ENCODE measurements at places on chromosomes 3 and 15.
A peak's percentile ranks its signal among the peaks of the same experiment; 100 is the strongest.

GRCh38 chr3:25427942-25428788 lies at the start of gene RARB:
Gene RARB, plus strand, starts transcription at chr3:25428263. Its CDS starts 469 bp downstream, at chr3:25428732.
- no peak for DNase-seq

- no peak for DNase-seq
Measured at GRCh38 chr15:76439542-76439941, 103.0 kb downstream of the ISL2 start.

DNA sequence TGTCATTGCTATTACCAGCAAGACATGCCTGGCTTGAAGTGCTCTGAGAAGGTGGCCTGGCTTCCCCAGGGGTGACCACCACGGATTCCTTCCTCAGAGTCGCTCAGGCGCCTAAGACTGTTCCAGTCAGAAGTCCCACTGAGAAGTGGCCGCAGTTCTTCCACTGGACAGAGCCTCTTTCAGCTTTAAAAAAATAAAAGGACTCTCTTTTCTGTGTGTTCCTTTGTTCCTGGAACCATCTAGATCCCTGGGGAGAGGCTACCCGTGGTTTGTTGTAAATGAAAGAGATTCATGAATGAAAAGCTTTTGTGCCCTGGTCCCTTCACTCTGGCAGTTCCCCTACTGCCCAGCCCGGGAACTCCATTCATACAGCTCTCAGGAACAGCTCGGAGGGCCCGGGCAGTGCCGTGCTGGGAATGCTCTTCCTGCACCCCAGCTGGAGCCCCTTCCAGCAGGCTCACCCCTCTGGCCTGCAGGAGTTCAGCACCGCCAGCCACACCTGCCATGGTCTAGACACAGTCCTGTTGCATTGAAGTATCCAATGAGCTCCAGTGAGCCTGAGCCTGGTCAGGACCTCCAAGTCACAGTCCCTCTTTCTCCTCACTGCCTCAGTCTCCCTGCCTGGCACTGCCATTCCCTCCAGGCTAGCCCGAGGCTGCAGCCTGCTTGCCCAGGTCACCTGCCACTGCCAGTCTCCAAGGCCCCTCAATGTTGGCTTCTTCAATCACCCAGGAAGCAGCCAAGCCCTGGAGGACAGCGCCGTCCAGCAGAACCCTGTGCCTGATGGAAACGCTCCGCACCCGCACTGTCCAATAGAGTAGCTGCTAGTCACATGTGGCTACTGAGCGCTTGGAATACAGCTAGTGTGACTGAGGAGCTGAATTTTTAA lies 75.4 kb downstream of the XXYLT1 start:
- no peak for DNase-seq

GRCh38 chr15:69511015-69511414 lies 58.4 kb downstream of the RPLP1 start:
- no peak for DNase-seq

GRCh38 chr15:41560572-41560874 lies 1.5 kb downstream of the TYRO3 start:
- DNase-seq, result no peak

- no peak for DNase-seq
Measured at GRCh38 chr3:141499965-141500364, 13.1 kb downstream of the RASA2 start.

- no peak for DNase-seq
Measured at GRCh38 chr3:114846252-114846651, 300.8 kb downstream of the ZBTB20 start.

- DNase-seq, result no peak
Measured at GRCh38 chr15:90819390-90819789, 49.0 kb upstream of the FURIN start.

GRCh38 chr3:35295906-35296305 lies 343.4 kb upstream of the ARPP21 start:
- no peak for DNase-seq

- no peak for DNase-seq
Measured at GRCh38 chr15:51053571-51053970, 41.1 kb downstream of the TNFAIP8L3 start.

GRCh38 chr3:134449951-134450350 lies 35.8 kb downstream of the ANAPC13 start:
- DNase-seq, result no peak

- no peak for DNase-seq
Measured at GRCh38 chr15:74132681-74133651, 2.6 kb downstream of the ISLR2 start.

- DNase-seq, result no peak
Measured at GRCh38 chr15:101489599-101490407, at the start of gene PCSK6. Gene PCSK6, minus strand, starts transcription at chr15:101489707. Its CDS starts 37 bp downstream, at chr15:101489670.

DNA sequence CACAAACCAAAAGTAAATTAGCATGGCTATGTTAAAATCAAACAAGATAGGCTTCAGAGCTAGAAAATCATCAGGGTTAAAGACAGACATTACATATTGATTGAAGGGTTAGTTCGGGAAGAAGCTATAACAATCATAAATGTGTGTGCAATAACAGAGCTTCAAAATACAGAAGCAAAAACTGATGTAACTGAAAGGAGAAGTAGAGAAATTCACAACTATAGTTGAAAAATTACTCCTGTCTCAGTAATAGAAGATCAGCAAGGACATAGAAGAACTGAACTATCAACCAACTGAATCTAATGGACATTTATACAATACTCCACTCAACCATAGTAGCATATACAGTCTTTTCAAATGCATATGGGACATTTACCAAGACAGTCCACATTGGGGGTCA lies 59.4 kb downstream of the MCTP2 start:
- no peak for DNase-seq

- DNase-seq, result no peak
Measured at GRCh38 chr15:71003319-71003718, 110.7 kb downstream of the LRRC49 start.

GRCh38 chr3:138921316-138922292 lies 25.3 kb downstream of the FOXL2 start:
- no peak for DNase-seq

DNA sequence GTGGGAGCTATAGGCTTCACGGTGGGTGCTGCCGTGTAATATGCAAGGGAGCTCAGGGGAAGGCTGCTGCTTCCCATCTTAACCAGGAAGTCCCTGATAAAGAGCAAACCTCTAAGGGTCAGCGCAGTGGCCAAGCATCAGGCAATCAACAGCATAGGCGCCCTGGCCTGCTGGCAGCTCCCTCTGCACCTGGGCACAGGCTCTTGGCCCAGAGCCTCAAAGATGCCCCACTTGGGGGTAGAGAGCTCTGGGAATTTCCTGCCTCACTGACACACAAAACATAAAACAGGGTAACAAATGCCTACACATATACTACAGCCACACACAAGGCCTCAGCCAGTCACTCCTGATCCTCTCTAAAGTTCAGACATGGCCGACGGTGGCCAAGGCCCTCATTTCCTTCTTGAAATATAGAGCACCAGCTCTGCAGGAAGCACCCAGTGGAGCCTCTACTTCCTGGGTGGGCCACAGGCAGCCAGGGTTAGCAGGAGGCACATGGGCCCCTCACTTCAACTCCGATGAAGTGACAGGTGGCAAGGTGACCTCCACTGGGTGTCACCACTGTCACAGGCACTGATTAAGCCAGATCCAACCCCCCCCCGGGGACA lies 20.5 kb downstream of the SLC41A3 start:
- DNase-seq, result no peak

DNA sequence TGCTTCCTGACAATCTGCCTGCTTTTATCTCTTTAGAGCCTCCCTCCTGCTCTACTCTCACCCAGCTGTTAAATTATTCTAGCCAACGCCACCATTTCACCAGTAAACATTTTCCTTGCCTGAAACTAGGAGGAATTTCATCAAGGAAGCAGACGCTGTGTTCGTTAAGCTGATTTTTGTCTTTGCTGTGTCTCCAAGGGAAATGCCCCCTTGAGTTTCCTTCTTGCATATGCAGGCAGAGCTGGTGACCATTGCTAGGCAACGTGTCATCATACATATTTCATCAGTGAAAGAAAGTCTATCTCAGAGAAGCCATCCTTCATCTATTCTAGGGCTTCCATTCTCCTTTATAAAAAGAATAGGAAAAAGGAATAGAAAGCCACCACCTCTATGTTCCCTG lies 87.0 kb upstream of the ST8SIA2 start:
- DNase-seq, result no peak

DNA sequence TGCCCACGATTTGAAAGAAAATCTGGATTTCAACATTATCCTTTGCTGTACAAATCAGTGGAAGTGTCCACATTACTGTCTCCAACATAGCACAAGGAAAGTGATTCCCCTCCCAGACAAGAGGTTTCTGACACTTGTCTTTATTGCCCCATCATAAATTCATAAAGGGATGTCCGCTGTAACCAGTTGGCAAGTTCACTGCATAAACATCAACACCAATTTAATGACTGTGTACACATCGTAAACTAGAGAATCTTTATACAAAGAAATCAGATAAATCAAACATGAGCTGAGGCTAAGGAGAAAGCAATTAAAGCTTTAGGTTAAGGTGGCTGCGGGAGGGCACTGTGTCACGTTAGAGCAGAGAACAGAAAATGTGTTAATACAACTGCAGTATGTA lies 129.8 kb downstream of the MEIS2 start:
- DNase-seq, result no peak

DNA sequence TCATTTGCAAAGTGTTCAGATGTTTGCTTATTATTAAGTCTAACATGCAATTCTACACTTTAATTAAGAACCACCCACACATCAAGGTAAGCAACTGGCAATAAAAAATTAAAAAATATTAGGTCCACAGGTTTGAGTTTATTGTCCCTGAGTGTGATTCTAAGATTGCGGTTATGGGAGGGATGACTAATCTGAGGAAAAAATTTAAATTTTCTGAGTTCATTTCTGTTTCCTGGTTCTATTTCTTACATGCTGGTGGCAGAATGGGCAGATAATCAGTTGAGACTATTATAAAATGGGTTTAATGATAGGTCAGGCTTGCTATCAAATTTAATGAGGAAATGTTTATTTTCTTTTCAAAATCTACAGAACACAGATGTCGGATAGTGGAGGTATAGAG lies 105.9 kb downstream of the TP63 start:
- no peak for DNase-seq

GRCh38 chr3:184604615-184605290 lies 43.2 kb downstream of the EPHB3 start:
- no peak for DNase-seq

DNA sequence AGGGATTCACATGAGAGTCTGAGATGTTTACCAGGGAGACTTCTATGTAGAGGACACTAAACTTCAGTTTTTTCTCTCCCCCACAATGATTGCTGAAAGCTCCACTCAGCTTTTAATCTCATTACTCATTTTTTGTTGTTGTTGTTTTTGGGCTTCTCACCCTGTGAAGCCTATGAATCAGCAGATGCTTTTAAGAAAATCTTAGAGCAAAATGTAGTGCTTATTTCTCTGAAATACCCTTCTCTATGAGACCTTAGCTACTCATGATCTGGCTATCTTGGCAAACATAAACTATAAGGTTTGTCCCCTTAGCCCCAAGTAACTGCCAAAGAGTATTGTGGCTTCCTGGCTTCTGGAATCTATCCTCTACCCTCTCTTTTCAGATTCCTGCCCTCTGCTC lies 537.3 kb downstream of the OCA2 start:
- DNase-seq, result no peak

DNA sequence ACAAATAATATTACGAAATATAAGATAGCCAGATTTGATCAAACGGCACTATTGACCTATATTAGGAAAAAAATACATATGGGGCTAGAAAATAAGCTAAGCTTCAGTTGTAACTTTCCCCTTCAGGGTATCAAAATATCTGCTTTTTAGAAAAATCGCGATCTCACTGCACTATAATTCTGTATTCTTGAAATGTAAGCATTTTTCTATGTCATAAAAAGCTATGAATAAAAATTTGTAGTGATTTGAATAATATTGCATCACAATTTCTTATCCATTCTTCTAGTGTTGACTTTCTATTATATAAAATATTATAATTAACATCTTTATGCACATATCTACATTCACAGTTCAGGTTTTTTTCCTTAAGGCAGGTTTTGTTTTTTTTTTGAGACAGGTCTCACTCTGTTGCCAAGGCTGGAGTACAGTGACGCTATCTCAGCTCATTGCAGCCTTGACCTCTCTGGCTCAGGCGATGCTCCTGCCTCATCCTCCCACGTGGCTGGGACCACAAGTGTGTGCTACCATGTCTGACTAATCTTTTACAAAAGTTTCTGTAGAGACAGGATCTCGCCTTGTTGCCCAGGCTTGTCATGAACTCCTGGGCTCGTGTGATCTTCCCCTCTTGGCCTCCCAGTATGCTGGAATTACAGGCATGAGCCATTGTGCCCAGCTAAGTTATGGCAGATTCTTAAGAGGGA lies 21.6 kb downstream of the EMC4 start:
- DNase-seq, result no peak

DNA sequence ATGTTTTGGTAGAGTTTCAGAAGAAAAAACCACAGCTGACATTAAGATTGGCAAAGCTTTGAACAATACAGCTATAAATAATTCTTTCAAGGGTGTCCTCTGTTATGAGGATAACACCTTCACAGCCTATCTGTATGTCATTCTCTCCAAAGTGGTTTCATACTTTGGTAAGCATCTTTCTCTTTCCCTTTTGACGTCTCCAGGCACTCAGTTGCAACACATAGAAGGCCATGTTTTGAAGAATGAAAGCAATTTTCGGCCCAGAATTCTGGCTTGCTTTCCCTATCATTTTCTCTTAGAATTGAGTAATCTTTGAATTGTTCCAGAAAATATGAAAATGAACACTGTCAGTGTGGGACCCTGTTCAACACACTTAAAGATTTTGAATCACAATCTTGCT lies 200.0 kb upstream of the CBLB start:
- DNase-seq, result no peak

GRCh38 chr3:138945709-138946662 lies 951 bp downstream of the FOXL2 start:
- no peak for DNase-seq

DNA sequence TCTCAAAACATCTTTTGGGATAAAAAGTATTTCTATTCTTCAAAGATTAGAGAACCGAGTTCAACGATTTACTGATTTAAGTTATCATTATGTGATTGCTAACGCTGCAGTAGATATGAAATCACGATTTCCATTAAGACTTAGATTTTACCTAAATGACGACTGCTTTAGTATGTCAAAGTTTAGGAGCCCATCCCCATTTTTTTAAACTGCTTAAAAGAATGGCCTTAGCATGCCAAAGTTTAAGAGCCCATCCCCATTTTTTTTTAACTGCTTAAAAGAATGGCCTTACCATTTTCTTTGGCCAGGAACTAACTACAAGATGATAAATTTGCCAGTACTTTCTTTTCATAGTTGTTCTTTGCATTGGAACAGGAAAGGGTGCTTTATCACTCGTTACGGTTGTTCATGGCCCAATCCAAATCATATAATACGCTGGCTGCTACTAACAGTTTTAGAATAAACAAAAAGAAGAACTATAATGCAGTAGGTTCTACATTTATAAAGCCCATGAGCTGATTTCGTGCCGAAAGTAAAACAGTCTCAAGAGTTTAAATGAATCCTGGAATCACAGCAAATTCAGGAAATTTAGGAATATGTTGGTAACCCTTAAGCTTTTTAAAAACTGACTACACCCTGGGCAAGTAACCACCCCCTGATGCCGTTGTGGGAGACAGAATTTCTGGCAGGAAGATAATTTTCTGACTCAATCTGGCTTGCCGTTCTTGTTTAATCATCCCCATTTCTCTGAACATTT lies 869 bp upstream of the TSC22D2 start:
- DNase-seq, result peak; percentile 2

- DNase-seq, result no peak
Measured at GRCh38 chr3:12046406-12046805, 42.2 kb downstream of the SYN2 start.
